ENCODE measurements at places on chromosomes 12 and 14.

DNA sequence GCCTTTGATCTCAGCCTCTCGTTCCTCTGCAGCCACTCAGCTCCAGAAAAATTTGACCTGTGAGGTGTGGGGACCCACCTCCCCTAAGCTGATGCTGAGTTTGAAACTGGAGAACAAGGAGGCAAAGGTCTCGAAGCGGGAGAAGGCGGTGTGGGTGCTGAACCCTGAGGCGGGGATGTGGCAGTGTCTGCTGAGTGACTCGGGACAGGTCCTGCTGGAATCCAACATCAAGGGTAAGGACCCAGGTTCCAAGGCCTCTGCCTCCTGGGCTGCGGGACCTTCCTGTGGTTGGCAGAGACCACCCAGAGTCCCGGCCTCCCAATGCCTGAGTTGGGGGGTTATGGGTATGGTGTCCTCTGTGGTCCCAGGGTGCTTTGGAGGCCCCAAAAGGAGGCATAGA, 4.5 kb upstream of the GPR162 start:
- DNase-seq, result no peak

GRCh38 chr14:68758301-68758700, 34.6 kb downstream of the ZFP36L1 start:
- no peak for DNase-seq

GRCh38 chr14:24634158-24634557, at the start of gene GZMB:
Gene GZMB, minus strand, starts transcription at chr14:24634190. Its CDS starts 30 bp downstream, at chr14:24634160.
- DNase-seq, result no peak

- no peak for DNase-seq
Measured at GRCh38 chr12:116773276-116773731, 35.2 kb downstream of the RNFT2 start.

DNA sequence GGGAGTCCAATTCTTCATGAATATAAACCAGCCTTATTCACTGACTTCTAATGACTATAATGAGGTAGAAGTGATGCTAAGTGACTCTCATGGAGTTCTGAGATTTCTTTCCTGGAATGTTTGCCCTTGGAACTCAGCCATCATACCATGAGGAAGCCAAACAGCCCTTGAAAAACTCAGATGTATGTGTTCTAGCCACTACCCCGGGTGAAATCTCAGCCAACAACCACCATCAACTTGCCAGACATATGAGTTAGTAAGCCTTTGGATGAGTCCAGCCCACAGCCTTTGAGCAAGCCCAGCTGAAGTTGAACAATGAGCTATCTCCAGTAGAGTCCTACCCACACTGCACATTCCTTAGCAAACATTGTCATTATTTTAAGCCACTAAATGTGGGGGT, 149.5 kb downstream of the SLC6A15 start:
- no peak for DNase-seq

- no peak for DNase-seq
Measured at GRCh38 chr12:94405413-94406116, 54.1 kb downstream of the CEP83 start.

DNA sequence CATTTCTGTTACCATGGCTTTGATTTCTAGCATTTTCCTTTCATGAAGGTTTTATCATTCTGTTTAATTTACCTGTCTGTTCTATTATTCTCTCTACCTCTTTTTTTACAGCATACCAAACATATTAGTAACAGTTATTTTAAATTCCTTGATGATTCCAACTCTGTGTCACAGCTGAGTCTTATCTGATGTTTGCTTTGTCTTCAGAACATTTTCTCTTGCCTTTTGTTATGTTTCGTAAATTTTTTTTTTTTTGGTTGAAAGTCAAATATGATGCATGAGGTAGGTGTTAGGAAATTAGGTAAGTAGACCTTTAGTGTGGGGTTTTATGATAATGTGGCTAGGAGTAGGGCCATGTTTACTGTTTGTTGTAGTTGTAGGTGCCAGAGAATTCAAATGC, 496.4 kb downstream of the FOXG1 start:
- no peak for DNase-seq

DNA sequence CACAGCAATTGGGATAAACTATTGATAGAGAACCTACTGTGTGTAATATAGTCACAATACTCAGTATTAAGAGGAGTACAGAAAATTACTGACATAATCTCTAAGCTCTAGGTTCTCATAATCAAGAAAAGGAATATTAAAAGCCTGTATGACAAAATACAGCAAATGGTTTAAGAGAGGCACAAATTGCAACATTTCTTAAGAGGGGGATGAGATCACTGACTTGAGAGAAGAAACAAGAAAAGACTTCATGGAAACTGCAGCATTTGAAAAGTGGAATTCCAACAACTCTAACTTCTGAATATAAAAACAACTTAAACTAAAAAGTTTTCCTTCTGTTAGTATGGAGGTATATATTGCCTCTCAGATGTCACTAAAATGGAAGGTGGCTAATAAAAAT, 89.7 kb downstream of the NUMB start:
- DNase-seq, result no peak

- DNase-seq, result peak; percentile 30
Measured at GRCh38 chr14:104781271-104782077, 14.1 kb downstream of the AKT1 start.

- DNase-seq, result no peak
Measured at GRCh38 chr12:109053382-109054123, 1.2 kb downstream of the USP30 start.

- no peak for DNase-seq
Measured at GRCh38 chr14:102249041-102249440, 55.9 kb downstream of the MOK start.

GRCh38 chr14:38627163-38627562, 371.3 kb upstream of the CLEC14A start:
- DNase-seq, result no peak

Data from NCI-H1417 (cell line).